Activated CD8-positive, alpha-beta memory T cell treated with anti-CD3 and anti-CD28 coated beads for 48 hours (primary cell): ENCODE measurements at places on chromosomes 7 and 10.

DNA sequence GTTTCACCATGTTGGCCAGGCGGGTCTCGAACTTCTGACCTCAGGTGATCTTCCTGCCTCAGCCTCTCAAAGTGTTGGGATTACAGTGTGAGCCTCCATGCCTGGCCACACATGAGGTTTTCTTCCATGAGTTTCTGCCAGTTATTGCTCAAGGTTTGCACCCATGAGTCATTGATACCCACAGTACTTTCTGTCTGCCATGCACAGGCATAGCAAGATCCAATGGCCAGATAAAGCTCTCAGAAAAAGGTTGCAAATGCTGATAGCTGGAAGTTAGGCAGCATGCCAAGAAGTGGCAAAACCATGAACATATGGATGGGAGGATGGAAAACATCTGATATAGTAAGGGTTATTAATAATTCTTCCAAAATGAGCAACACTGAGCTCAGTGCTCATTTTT lies 298.7 kb upstream of the NRG3 start:
- DNase-seq: no peak

DNA sequence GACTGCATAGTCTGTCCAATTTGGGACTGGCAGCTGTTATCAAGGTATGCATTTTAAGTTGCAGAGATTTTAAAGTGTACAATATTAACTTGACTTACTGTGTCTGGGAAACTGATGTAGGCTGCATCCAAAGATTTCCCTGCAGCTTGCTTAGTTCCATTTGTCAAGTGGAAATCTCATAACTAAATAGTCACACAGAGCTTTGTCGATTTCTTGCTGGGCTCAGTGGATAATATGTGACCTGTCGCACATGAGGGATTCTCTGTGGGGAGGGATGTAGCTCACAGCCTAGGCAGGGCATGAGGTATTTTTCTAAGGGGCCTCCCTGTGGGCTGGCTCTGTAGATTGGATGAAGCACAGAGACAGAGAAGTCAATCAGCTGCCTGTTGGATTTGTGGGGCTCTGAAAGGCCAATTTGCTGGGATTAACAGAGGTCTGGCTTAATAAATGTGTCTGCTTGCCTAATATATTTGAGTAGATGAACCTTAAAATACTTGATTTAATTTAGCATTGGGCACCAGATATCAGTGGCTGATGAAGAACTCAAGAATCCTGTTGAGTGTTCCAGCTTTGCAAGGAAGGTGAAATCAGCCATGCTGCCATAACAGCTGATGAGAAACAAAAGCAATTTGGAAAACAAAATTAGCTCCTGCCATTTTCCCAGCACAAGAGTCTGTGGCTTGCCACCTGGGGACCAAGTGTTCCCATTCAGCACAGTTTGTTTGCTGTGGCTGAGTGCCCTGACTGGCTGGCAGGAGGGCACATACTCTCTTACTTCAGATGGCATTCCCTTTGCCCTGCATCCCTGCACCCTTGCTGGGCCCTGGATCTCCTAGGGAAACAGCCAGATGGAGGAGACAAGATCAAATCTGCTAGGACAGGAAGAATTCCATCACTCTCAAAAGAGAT lies 598.5 kb downstream of the SORCS3 start:
- DNase-seq: no peak

DNA sequence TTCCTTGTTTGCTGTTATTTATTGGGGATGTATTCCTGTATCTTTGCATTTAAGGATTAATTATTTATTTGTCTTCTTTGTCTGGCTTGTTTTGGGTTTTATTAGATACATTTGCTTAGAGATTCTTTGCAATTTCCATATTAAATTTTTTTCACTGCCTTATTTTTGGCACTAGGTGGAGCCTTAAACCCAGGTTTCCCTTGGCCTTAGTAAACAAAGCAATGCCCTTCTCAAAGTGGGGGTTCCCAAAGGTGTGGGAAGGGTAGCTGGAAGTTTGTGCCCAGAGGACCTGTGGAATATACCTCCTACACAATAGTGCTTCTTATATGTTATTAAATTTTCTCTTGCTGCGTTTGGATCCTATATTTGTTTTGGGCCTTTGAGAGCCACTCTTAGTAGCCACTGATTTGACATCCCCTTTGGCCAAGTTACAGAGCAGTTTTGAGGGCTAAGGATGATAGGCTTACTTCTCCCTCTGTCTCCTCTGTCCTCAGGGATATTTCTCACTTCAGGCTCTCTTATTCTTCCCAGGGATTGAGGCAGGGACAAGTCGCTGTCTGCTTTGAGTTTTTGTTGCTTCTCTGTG lies 162.3 kb downstream of the ITGB1 start:
- DNase-seq: no peak

DNA sequence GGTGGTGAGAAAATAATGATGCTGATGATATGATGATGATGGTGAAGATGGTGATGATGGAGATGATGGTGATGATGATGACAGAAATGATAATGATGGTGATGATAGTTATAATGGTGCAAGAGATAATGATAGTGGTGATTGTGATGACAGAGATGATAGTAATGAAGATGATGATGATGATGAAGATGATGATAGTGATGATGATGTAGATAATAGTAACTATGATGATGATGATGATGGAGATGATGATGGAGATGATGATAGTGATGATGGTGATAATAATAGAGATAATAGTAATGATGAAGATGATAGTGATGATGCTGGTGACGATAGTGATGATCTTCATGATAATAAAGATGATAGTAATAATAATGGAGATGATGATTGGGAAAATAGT lies 22.2 kb downstream of the ABCA13 start:
- no peak for DNase-seq

DNA sequence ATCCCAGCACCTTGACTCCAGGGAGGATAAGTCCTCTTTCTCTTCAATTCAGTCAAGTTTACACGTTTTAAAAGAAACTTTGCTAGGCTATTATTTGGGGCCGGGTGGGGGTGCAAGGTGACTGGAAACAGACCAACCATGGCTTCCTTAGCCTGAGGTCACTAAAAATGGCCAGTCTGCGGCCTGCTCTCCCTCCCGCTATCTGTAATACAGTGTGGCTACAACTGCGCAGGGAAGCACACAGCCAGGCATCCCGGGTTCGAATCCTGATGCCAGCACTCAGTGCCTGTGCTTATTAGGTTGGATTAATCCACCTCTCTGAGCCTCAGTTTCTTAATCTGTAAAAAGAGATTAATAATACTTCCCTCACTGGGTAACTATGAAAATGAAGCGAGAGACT lies 19.5 kb downstream of the ATP6V1F start:
- DNase-seq: no peak

- DNase-seq: no peak
These were observed 7.8 kb upstream of the TBX20 start for GRCh38 chr7:35261476-35262285.

- no peak for DNase-seq
These were observed 15.0 kb upstream of the AKR1B1 start for GRCh38 chr7:134473861-134474291.

GRCh38 chr10:99595236-99595635 lies 25.0 kb downstream of the SLC25A28 start:
- DNase-seq: no peak

- no peak for DNase-seq
These were observed 2.4 kb upstream of the PTN start for GRCh38 chr7:137345799-137346449.

- no peak for DNase-seq
These were observed 27.4 kb upstream of the HSPA12A start for GRCh38 chr10:116769791-116770190.

- no peak for DNase-seq
These were observed 68.9 kb downstream of the MAD1L1 start for GRCh38 chr7:2163600-2164555.

DNA sequence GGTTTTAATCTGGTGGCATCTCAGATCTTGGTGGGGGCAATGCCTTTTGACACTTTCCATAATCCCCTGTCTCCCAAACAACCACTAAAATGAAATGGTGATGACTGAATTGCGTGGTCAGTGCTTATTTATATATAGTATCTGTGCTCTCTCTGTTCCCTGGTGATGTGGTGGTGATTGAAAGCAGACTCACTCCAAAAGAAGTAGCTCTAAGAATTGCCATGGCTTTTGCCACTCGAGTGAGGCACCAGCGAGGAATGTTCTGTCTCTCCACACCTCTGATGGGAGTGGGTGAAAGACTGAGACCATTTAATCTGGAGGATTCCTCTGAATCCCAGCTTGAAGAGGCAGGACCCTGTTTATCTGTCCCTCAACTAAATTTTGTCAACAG lies 2.8 kb downstream of the DUSP5 start:
- DNase-seq: no peak

DNA sequence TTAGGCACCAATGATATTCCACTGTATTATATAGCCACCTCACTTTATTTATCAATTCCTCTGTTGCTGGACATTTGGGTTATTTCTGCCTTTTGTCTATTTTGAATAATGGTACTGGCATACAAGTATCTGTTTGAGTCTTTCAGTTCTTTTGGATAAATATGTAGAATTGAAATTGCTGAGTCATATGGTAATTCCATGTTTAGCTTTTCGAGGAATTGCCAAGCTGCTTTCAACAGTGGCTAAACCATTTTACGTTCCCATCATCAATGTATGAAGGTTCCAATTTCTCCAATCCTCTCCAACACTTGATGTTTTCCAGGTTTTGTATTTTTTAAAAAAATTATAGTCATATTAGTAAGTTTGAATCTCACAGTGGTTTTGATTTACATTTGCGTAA lies 42.3 kb downstream of the JMJD1C start:
- DNase-seq: no peak

GRCh38 chr10:45589009-45589408 lies 83.6 kb downstream of the ZFAND4 start:
- DNase-seq: no peak

DNA sequence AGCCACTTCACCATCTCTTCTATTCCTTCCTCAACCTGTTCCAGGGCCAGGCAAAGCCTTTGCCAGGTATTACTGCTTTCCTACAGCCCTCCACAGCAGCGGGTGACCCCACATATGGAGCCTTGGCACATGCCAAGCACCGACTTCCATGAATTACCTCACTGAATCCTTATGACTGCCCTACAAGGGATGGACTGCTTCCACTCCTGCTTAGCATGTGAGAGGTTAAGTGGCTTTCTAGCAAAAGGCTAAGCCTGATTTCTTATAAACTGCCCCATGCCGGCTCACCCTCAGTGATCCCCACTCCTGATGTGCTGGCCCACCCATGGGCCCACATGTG lies 44.0 kb upstream of the PDLIM1 start:
- no peak for DNase-seq

GRCh38 chr7:2710901-2711551 lies 23.0 kb downstream of the AMZ1 start:
- DNase-seq: no peak

GRCh38 chr10:9140373-9140772 lies 1085.9 kb downstream of the GATA3 start:
- no peak for DNase-seq

DNA sequence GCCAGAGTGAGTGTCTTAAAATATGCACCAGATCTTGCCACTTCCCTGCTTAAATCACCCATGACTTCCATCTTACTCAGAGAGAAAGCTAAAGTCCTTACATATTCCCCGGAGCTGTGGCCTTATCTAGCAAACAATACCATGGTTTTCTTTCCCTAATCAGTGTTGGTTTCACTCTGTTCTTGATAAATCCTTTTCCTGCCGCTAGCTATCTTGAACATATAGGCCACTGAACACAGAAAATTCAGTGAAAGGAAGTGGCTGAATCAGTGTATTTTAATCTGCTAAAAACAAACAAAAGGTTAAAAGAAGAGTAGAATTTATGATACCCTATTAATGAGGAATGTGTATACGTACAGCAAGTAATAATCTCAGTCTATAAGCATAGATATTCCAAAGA lies 42.0 kb upstream of the JAZF1 start:
- no peak for DNase-seq

- DNase-seq: no peak
These were observed 94.8 kb upstream of the CDK13 start for GRCh38 chr7:39855325-39855674.

- DNase-seq: no peak
These were observed 31.9 kb downstream of the SCRN1 start for GRCh38 chr7:29957521-29958310.

GRCh38 chr7:129055861-129056464 lies 1.1 kb upstream of the TNPO3 start:
- DNase-seq: no peak

DNA sequence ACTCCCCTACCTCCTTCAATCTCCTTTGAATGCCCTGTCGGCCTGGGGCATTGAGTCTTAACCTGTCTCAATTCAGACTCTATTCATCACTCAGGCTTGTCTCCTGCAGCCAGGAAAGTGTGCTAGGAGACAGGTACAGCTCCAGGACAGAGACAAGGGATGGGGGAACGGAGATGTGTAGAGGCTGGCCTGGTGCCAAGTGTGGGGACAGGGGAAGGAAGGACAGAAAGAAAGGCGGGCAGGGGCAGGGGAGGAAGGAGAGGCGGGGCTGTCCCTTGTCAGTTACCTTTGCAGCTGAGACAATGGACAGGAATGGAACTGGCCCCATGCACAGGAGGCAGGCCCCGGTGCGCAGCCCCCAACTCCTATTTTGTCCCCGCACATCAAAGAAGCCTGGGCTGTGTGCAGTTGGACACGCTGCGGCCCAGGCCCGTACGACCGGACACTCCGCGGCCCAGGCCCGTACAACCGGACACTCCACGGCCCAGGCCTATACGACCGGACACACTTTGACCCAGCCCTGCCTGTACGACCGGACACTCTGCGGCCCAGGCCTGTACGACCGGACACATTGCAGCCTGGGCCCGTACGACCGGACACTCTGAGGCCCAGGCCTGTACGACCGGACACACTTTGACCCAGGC lies 36.9 kb downstream of the CHST15 start:
- no peak for DNase-seq

DNA sequence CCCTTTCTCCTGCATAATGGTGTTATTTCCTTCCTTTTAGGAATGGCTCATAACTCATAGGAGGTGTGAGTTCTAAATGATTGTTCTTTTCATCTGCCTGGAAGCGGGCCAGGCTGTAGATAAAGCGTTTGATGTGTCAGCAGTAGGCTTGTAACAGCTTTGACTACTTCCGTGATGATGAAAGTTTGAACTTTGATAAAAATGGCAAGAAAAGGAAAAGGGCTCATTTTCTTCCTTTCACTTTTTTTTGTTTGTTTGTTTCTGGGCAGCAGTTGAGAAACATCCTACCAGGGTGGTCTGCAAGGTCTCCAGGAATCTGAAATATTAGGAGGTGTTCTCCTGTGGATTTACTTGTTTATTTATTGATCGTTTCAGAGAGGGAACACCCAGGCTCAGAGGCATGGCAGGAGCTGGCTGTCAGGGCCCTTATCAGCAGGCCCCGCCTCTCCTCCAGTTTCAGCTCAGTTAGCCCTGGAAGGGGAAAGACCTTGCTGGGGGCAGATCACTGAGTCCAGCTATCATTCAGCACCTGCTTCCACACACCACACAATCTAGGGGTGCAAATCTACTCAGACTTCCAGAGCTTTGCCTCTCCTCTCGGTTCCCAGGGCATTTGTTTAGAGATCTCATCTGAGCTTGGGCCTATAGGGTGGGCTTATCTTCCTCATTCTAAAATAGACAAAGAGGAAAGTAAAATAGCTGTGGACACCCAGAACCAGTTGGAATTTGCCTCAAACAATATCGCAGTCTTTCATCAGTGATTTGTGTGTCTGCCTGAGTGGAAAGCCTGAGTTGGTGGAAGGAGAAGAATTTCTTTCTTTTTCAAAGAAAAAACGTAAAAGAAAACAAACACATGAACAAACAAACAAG lies 130.9 kb downstream of the BMPER start:
- DNase-seq: no peak
